Thyroid gland (tissue), 4 donors: ENCODE measurements at places on chromosomes 11 and 22. TPM values are rescaled to one million over a fixed set of nuclear protein-coding genes. Genes with fewer than 3 reads are reported as not detected.

The OLFML1 gene
- total RNA-seq, result 8.2 TPM

The KRTAP5-10 gene
- total RNA-seq, result not detected

DNA sequence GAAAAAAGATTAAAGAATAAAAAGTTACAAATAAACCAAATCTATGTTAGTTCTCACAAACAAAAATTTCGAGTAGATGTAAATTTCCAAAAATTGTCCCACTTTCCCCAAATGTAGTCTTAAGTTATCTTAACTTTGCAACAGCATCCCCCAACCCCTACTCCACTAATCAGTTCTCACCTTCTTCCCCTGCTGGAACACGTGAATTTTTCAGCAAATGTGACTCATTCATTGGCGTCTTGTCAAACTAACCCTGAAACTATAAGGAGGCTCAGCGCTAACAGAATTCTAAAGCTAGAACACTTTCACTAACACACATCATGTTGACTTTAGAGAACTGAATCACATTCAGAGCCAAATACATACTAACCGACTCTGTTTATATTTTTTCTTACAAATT, 46.1 kb downstream of the PHF21A start:
- H3K27ac ChIP-seq, result no peak overlapping the region
- peaks cover 23% of the 10 kb centered on the region for H3K4me1 ChIP-seq
- H3K4me3 ChIP-seq, result no peak overlapping the region

- no peaks in the 10 kb centered on the region for H3K4me1 ChIP-seq
- H3K36me3 ChIP-seq, result no peaks in the 10 kb centered on the region
- DNase-seq, result no peak
- H3K4me3 ChIP-seq, result no peak overlapping the region
- no peaks in the 10 kb centered on the region for H3K27me3 ChIP-seq
These were observed 137.2 kb upstream of the OPCML start for GRCh38 chr11:133669371-133670053.

- DNase-seq, result peak; percentile 47
- H3K4me1 ChIP-seq, result peaks cover 18% of the 10 kb centered on the region
- no peaks in the 10 kb centered on the region for H3K36me3 ChIP-seq
- H3K4me3 ChIP-seq, result no peak overlapping the region
- no peaks in the 10 kb centered on the region for H3K27me3 ChIP-seq
These were observed 134.6 kb downstream of the CCDC34 start for GRCh38 chr11:27228232-27228905.

DNA sequence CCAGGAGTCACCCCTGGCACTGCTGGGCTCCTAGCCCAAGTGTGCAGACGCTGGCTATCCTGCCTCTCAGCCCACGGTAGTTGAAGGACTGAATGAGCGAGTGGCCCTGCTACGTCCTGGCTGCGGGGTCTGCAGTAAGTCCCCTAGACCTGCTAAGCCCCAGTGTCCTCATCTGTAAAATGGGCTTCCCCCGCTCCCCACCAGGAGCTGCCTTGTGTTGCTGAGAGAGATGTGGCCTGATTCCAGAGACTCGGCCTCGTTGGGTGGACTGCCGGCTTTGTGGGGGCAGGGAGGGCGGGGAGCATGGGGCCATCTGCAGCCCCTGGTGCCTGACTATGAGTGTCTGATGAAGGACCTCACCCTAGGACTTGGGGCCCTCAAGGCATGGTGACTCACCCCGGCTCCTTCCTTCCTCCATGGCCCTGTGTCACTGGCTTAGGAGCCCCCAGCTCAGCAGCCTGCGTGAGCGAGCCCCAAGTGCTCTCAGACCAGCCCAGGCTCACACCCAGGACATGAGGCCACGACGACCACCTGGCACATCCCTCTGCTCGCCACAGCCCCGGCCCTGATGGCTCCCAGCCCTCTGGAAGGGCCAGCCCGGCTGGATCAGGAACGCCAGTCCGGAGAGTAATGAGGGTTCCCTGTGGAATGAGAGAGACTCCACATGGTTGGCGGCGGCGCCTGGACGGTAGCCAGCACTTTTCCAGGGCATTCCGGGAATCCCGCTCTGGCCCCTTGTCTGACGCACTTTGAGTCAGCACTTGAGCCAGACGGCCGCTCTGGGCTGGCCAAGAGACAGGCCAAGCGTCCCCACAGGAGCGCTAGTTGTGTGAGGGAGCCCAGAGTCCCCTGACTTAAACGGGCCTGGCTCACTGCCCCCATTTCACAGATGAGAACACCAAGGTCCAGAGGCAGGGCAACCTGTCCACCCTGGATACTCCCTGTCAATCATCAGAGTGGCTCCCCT, 50.5 kb upstream of the SHISAL1 start:
- H3K36me3 ChIP-seq, result no peaks in the 10 kb centered on the region
- H3K4me1 ChIP-seq, result peaks cover 47% of the 10 kb centered on the region
- H3K4me3 ChIP-seq, result no peak overlapping the region

- H3K4me1 ChIP-seq, result peaks cover 23% of the 10 kb centered on the region
- H3K27me3 ChIP-seq, result peaks cover 61% of the 10 kb centered on the region
- H3K36me3 ChIP-seq, result no peaks in the 10 kb centered on the region
- H3K27ac ChIP-seq, result no peak within 1 kb of the TSS
- DNase-seq, result no peak
- no peak within 1 kb of the TSS for H3K4me3 ChIP-seq
These were observed at the start of gene DBX1 for GRCh38 chr11:20160425-20161229. Gene DBX1 (minus strand): TSS chr11:20160475. CDS start chr11:20160324, 151 bp downstream.

DNA sequence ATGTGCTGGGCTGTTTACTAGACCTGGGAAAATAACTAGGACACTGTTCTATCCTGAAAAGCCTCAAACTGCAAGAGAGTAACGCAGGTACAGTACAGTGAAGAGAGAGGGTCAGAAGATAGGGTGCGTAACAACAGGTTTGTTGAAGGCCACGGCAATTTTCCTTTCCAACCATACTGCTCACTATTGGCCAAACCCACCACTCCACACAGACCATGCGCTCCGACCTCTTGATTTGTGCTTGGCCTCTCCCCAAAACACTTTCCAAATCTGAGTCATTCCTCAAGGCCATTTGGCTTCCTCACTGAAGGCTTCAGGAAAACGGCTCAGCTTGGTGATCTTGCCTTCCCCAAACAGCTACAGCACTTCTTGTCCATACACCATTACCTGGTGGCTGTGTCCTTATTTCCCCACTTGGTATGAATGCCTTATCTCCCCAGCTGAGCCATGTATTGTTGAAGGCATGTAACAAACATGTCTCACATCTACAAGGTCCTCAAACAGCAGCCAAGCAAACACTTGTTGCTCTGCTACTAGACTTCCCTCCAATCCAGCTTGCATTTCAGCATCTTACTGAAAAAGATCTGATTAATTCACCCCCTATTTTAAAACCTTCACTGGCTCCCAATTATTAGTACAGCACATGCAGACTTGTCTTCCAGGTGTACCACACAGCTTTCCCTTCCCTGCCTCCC, 40.9 kb downstream of the TCF20 start:
- DNase-seq, result peak; percentile 57
- H3K36me3 ChIP-seq, result no peaks in the 10 kb centered on the region
- no peak overlapping the region for H3K27ac ChIP-seq
- no peak overlapping the region for H3K4me3 ChIP-seq
- H3K27me3 ChIP-seq, result no peaks in the 10 kb centered on the region
